ENCODE measurements at places on chromosomes 7 and 10. TPM values are rescaled to one million over a fixed set of nuclear protein-coding genes. Genes with fewer than 3 reads are reported as not detected.

TMEM213 gene
- not detected for total RNA-seq

DRGX gene
- not detected for total RNA-seq

WIPF3 gene
- total RNA-seq: 1.0 TPM

IDI2 gene
- total RNA-seq: not detected

SYCE1 gene
- total RNA-seq: 2.2 TPM

CPEB3 gene
- 46.5 TPM for total RNA-seq

VSTM4 gene
- 2.2 TPM for total RNA-seq

CLEC5A gene
- total RNA-seq: 1.2 TPM

NUTM2B gene
- total RNA-seq: 0.29 TPM

TMEM196 gene
- total RNA-seq: not detected
